ENCODE measurements at places on chromosomes 5 and 9.

GRCh38 chr5:127757576-127757975 lies 54.4 kb downstream of the CCDC192 start:
- DNase-seq: no peak

- no peak for DNase-seq
Measured at GRCh38 chr5:167261309-167262100, 1029.9 kb upstream of the WWC1 start.

DNA sequence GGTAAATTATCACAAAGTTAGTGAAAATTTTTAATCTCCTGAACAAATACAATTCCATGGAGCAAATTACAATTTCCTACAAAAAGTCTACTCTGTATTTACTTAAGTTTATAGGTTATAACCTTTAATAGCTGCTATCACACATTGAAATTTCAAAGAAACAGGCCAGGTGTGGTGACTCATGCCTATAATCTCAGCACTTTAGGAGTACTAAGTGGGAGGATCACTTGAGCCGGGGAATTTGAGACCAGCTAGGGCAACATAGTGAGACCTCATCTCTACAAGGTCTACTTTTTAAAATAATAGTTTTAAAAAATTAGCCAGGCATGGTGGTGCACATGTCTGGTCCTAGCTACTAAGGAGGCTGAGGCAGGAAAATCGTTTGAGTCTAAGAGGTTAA lies 50.3 kb downstream of the HINT1 start:
- no peak for DNase-seq

GRCh38 chr5:151155775-151156506 lies 1.6 kb downstream of the ANXA6 start:
- no peak for DNase-seq

DNA sequence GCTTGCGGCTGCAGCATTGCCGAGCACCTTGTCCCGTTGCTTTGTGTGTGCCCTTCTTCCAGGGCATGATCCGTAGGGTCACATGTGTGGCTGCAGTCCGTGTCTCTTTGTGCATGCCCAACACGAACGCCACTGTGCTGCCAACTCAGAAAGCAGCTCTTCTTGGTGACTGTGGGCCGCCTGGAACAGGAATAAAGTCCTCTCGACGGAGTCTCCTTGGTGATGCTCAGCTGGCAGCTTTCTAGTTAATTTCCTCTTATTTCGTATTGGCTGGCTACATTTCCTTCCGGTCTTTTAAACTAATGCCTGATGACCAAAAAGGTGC lies 5.8 kb downstream of the EXOC3 start:
- DNase-seq: no peak

DNA sequence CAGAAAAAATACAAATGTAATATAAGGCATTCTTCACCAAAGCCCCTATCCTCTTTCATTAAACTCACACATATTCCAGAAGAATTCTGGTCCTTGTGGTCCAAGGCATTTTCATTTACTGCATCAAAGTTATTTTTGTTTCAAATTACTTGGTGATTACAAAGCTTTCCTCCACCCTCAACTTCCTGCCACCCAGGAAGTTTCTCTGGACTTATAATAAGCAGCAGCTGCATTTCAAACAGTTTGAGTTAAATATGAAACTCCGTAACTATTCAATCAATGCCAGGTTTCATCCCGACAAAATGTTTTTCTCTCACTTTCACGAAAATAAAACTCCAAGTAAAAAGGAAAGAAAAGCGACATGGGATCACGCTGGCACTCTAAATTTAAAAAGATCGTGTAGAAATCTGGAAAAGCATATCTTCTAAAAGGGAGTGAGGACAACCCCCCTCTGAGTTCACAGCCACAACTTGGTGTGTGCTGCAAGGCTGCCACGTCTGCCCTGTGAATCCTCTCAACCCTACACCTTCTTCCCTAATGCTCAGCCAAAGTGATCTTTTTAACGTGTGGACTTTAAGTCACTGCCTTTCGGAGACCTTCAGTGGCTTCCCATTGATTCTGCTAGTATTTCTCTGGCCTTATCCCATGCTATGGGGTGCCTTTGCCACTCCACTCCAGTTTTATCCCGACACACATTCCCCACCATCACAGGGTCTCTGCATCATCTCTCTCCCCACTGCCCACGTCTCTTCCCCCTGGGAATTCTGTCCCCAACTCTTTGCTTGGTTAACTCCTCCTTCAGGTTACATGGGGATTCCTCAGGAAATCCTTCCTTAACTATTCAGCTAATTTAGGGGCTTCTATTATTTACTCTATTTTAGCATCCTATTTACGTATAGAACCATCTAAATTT lies 91.1 kb upstream of the CER1 start:
- no peak for DNase-seq

DNA sequence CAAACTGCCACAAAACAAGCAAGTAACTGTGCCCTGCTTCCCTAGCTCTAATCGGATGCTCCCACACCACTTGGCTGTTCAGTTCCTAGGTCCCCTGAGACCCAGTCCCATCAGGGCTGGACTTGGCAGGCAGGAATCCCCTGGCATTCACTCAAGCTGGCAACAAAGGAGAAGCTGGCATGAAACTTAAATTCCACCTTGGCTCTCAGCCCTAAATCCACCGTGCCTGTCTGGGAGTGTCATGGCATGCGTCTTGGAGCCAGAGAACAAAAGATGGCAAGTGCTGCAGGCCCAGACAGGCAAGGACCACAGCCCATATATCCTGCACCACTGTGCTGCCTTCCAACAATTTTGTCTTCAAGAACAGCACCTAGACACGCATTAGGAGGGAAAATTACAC lies 38.2 kb downstream of the ETF1 start:
- no peak for DNase-seq

DNA sequence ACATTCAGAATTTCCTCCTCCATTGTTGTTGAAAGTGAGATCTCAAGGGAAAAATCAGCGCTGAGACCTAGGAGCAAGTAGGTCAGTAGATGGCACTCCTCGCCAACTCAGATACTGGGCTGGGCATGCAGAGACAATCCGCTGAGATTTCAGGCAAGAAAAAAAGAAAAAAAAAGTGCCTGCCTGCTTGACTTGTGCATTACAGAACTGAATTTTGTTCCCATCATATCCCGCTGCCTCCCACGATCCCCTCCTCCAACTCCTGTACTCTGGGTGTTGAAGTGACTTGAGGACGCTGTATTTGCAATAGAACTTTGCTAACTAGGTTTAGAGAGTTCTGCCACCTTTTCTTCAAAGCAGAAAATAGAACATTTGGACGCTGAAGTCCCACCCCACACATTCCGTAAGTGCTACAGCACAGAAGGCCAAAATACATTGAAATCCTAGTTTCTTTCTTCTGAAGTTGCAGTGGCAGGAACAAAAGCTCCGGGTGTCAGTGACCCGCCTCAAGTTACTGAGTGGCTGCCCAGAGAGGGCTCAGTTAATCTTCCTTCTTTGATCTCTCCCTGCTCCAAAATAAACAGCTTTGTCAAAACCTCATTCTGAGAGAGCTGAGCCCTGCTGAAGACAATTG lies 265.8 kb downstream of the MLLT3 start:
- peak; percentile 41 for DNase-seq

DNA sequence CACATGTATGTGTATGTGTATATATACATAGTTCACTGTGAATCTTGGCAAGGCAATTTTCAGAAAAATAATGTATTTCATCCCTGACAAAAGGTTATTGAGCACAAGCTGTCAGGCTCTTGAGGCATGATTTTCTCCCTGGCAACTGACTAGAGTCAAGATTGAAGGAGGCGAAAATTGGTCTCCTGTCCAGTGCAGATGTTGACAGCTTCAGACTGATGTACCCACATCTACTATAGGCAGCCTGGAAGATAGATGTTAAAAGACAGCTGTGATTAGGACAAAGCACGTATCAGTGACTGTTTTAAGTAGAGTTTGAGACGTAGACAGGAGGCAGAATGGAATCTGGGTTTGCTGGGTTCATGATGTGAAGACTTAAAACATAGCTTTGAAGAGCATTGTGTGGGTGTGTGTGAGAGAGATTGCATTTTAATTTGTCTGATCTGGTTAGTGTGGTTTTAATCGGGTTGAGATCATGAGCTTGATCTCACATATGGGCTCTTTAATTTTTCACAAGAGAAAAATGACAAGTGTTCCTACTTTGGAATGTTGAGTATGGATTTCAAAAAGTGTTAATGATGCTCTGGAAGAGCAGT lies 39.1 kb downstream of the CTNNA1 start:
- DNase-seq: no peak

DNA sequence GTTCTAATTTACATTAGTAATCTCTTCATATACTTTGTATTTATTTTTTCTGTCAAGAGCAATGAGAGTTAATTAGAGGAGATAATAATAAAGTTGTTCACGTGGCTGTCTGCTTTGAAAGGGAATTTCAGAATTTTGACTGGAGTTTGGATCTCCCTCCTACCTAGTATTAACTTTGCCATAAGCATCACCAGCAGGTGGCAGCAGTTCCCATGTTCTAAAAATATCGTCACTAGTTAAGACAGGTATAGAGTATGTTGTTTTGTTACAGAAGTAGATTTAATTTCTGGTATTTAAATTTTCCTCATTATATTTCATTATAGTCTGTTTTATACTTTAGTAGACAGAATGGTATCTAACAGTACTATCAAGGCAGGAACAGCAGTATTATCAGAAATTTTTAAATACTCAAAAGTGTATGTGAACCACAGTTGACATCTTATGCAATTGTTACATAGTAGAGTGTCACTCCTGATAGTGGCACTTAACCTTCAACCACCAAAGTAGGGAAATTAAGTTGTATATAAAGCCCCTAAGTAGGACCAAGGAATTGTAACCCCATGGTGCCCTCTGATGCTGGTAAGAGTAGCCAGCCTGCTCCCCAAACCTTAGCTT lies 20.4 kb downstream of the GNPDA1 start:
- DNase-seq: no peak

DNA sequence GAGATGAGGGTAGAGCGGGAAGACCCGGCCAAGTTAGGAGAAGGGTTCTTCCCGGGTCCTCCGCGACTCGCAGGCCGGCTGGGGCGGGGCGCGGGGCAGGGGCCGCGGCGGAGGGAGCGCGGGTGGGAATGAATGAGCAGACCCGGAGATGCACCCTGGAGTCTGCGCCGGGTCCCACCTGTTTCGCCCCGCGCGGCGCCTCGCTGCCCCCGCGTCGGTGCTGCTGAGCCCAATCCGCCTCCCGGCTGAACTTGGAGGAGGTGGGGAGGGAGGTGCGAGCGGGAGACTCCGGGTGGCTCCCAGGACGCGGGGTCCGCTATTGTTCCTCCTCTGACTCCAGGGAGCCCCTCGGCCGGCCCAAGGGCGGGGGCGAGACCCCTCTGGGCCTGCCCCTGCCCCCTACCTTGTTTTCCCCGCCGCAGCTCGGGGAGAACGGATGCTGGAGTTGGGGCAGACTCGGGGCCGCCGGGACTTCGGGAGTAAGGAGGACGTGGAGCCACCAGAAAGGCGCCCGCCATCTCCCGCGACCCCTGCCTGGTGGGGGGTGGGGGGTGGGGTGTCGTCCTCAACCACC lies 659 bp downstream of the RAI14 start:
- no peak for DNase-seq

- DNase-seq: peak; percentile 90
Measured at GRCh38 chr5:111641533-111642233, 115.3 kb downstream of the NREP start.

- DNase-seq: peak; percentile 72
Measured at GRCh38 chr5:96067894-96068614, 106.4 kb upstream of the ELL2 start.

- DNase-seq: no peak
Measured at GRCh38 chr5:81389025-81389424, 4.9 kb downstream of the ACOT12 start.

- DNase-seq: no peak
Measured at GRCh38 chr5:40220260-40220659, 459.5 kb upstream of the PTGER4 start.

DNA sequence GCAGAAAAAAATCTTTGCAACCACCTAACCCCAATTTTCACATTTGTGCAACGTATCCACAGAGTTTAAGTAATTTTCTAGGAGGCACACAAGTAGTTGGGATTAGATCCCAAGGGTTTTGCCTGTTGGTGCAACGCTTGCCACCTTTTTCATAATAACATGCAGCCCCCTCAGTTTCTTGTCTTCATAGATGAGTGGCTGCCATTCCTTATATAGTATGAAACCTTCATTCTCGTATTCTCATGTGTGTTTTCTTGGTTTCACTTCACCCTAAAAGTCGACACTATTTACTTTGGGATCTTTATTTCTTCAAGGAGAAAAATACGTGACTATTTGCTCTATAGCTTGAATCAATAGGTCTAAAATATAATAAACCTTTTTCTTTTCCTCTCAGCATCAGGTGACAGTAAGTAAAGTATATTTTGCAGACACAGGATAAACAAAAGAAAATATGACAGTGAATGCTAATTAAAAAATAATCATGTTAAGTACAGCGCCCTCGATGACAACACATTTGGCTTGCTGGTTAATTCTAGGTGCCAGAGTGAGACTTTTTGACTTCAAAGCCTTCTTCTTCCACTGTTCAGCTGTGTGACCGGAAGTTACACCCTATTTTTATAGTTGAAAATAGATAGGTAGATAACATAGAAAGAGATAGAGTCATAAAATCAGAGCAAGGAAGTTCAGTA lies 342.8 kb upstream of the CCNG1 start:
- DNase-seq: no peak

- DNase-seq: no peak
Measured at GRCh38 chr5:93587597-93588351, 4.8 kb downstream of the NR2F1 start.

DNA sequence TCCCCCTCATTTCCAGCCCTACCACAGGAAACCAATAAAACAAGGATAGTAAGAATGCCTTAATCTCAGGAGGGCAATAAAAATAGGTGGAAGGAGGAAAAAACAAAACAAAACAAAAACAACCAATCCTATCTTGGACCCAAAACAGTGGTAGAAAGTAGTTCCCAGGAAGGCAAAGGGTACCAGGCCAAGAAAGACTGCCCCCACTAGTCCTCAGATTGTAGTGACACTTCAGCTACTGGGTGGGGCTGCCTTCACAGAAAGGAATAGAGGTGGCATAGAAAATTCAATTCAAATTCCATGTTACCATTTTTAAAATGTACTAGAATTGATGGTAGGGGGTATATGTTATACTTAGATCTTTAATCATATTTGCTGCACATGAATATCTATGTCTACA lies 59.3 kb downstream of the DPYSL3 start:
- DNase-seq: no peak

GRCh38 chr9:114374936-114375335 lies 12.8 kb downstream of the AKNA start:
- DNase-seq: no peak

DNA sequence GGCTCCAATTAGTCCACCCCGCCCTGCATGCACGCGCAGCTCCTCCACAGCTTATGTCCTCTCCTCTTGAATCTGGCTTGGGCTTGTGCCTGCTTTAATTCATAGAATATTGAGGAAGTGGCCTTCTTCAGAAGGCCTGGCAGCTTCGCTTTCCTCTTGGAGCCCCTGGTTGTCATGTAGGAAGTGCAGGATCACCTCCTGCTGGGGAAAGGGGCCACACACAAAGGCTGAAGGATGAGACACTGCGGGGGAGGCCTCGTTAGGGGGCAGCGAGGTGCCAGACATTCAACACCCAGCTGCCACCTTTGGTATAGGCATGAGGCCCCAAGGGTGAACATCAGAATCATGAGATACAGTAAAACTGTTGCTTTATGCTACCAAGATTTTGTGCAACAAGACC lies 2.7 kb upstream of the CNOT6 start:
- no peak for DNase-seq

GRCh38 chr9:82354279-82354659 lies 365.7 kb downstream of the SPATA31D1 start:
- peak; percentile 75 for DNase-seq

- DNase-seq: no peak
Measured at GRCh38 chr5:14212838-14213237, 69.7 kb downstream of the TRIO start.

GRCh38 chr9:128118472-128118857 lies 9.1 kb downstream of the PTGES2 start:
- no peak for DNase-seq

Measured in BJ (cell line).